ENCODE measurements at places on chromosomes 5 and 9. TPM values are rescaled to one million over a fixed set of nuclear protein-coding genes. Genes with fewer than 3 reads are reported as not detected.
A peak's percentile ranks its signal among the peaks of the same experiment; 100 is the strongest.

- DNase-seq: peak; percentile 61
Observed at GRCh38 chr9:133238272-133238850, 29.3 kb upstream of the OBP2B start.

DNA sequence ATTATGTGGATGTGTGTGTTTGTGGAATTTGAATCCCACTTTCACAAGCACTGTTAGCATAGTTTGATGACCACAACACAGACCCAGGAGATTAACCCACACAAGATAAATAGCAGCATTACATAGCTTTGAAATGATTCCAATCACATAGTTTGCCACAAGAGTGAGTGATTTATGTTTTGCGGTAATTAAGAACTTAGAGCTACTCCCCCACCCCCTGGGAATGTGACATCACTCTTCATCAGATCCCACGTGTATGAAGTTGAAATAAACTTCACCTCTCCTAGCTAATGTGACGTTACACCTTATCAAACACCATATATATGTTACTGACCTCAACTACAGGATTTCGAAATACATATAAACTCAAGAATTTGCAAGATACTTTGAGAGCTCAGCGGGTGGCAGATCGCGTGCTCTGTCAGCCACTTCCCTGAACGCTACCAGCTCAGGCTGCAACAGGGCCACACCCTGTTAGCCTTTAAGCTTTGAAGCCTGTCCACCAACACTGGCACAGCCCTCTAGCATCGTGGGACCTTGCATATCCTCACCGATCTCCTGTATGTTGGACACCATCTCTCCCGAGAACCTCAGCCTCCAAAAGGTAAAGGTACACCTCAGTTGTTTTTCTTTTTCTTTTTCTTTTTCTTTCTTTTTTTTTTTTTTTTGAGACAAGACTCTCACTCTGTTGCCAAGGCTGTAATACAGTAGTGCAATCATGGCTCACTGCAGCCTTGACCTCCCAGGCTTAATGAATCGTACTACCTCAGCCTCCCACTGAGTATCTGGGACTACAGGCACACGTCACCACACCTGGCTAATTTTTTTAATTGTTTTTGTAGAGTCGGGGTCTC, 1.7 kb upstream of the AGTPBP1 start:
- no peak for DNase-seq

The BRD8 gene
- polyA plus RNA-seq: 113 TPM

DNA sequence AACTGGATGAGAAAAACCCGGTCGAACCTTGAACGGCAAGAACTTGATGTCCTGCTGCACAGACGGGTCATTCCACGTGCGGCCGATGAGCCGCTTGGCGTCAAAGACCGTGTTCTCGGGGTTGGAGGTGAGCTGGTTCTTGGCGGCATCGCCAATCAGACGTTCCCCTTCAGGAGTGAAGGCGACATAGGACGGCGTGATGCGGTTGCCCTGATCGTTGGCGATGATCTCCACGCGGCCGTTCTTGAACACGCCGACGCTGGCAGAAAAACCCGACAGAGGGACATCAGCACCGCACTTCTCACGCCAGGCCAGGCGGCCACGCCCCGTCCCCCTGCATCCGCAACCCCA, 519 bp downstream of the HSPA5 start:
- DNase-seq: peak; percentile 28

The LEAP2 gene
- 8.0 TPM for polyA plus RNA-seq

- no peak for DNase-seq
Observed at GRCh38 chr5:120988491-120988890, 524.4 kb downstream of the PRR16 start.

The NME5 gene
- 16.8 TPM for polyA plus RNA-seq

- DNase-seq: peak; percentile 81
Observed at GRCh38 chr5:82641331-82642003, 363.3 kb upstream of the RPS23 start.

The OLFM1 gene
- 4.7 TPM for polyA plus RNA-seq

The PCDHGA9 gene
- 4.8 TPM for polyA plus RNA-seq

- no peak for DNase-seq
Observed at GRCh38 chr5:98299435-98299834, 474.0 kb upstream of the RGMB start.

DNA sequence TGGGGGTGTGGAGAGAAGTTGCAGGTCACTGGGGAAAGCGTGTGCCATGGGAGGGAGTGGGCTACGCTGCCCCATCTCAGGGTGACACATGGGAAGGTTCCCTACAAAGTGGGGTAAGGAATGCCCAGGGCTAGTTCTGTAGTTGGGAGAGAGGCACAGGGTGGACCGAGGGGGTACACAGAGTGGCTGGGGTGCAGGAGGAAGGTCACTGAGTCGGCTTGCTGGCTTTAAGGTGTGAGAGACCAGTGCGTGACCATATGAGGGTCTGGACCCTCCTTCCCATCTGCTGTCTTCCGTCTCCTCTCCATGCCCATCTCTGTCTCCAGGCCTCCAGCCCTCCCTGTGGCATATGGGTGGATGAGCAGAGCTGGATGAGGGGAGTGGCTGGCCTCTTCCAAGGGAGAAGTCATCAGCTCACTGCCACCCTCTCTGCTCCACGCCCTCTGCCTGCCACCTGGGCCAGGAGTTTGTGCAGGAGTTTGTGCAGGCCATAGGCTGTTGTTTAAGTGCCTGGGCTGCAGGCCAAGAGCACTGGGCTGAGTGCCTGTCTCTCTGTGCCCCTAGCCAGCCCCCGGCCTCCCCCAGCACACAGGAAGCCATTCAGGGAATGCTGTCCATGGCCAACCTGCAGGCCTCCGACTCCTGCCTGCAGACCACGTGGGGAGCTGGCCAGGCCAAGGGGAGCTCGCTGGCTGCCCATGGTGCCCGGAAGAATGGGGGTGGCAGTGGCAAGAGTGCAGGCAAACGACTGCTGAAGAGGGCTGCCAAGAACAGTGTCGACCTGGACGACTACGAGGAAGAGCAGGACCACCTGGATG, 96.8 kb downstream of the PHF2 start:
- no peak for DNase-seq

DNA sequence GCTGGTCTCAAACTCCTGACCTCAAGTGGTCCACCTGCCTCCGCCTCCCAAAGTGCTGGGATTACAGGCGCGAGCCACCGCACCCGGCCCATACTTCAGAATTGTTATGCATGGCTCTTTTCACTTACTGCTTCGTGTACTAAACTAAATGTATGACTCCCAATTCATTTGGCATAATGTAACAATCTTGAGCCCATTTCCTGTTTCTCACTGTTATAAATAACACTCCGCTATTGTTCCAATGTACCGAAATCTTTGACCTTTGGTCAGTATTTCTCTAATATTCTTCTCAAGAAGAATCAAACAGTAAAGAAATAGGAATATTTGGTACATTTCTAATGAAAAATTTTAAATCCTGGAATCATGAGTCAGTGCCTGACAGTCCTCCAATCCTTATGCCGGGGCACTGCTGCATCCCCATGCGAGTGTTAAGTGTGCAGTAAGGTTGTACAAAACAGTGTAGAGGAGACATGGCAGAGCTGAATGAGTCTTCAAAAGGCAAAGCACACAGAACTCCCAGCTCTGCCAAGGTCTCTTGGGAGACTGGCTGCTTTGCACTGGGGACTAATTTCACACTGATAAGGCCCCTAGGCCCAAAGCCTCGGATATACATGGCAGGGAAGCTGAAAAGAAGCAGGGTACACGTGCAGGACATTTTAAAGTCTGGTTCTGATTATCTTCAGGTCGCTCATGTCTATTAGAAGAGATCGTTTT, 58.4 kb downstream of the HABP4 start:
- DNase-seq: no peak

- DNase-seq: no peak
Observed at GRCh38 chr5:28648108-28648507, 1609.7 kb upstream of the CDH9 start.

The RLN1 gene
- 0.65 TPM for polyA plus RNA-seq

DNA sequence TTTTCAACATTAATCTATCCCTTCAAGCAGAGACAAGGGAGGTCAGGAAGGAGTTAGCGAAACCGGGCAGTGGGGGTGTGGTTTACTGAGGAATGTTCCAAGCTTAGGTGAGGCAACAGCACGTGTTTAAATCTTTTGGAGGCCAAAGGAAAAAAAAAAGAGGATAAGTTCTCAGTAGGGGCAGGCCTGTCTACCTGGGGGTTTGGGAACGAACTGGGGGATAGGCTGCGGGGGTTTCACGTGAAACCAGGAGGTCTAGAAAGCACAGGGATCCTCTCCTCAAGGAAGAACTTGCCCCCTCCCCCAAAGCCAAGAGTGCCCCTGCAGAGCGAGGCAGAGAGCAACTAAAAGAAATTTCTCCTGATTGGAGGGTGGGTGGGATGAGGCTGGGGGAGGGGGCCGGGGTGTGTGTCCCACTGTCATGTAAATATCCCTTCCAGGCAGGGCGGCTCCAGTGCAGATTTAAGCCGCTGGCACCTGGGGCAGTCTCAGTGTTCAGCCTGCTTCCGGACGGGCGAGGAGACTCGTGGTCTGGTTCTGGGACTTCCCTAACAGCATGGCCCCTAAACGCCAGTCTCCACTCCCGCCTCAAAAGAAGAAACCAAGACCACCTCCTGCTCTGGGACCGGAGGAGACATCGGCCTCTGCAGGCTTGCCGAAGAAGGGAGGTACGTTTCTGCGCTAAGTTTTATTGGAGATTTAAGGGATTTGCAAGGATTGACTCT, 5.5 kb upstream of the SET start:
- DNase-seq: peak; percentile 45

- DNase-seq: no peak
Observed at GRCh38 chr5:124593952-124594351, 152.5 kb downstream of the ZNF608 start.

DNA sequence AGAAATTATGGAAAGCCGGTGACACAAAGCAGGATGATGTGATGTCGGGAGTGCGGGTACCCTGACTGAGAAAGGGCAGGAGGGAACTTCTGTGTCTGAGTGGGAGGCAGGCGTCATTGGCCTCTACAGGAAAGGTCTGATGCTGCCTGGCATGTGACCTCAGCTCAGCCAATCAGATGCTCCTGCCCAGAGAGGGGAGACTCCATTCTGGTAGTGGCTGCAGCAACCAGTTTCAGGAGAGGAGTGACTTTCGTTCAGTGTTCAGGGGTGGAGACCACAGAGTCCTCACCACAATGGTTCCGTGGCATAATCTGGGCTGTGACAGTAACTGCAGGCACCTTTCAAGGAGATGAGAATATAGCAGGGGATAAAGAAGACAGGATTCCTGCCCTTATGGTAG, 6.7 kb upstream of the SFXN1 start:
- DNase-seq: no peak

GRCh38 chr5:16727755-16728325, 111.0 kb upstream of the RETREG1 start:
- DNase-seq: peak; percentile 50

- no peak for DNase-seq
Observed at GRCh38 chr5:91177639-91178038, 205.5 kb downstream of the ARRDC3 start.

The UBE2R2 gene
- polyA plus RNA-seq: 66.6 TPM

The OBP2B gene
- 0.14 TPM for polyA plus RNA-seq

All from renal pelvis (tissue), 12 donors.